ENCODE measurements at places on chromosomes 1 and 21.

- no peak for DNase-seq
Observed at GRCh38 chr1:167776616-167777268, 55.0 kb downstream of the MPZL1 start.

- no peak for DNase-seq
Observed at GRCh38 chr1:16122916-16123315, 33.0 kb downstream of the EPHA2 start.

GRCh38 chr1:231666220-231666936, 39.8 kb downstream of the DISC1 start:
- DNase-seq, result no peak

DNA sequence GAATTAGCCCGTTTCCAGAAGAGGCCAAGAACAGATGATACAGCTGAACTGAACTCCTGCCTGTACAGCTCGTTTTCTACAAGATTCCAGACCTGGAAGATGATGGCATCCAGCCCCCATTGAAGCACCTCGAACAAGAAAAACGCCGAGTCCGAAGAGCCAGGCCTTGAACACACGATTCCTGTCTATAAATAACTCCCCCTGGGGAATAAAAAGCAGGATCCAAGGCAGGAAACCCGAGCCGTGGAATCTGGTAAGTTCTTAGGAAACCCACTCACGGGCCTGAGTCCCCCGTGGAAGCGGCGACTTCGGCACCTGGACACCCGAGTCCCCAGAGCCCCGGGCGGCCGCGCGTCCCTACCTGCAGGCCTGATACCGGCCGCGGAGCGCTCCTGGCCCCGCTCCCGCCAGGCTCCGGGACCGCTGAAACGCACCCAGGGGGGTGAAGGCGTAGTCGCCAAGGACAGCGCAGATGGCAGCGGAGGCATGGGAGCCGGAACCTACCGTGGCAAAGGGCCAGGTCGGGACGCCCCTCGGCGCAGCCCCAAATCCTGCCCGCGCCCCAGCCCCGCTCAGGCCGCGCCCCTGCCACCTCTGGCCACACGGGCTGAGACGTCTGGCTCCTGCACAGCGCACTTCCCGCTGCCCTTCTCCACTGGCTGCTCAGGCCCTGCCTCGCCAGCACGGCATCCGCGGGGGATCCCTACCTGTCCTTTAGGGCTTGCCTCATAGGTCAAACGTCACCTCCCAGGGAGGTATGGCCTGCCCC, 14.0 kb upstream of the HLCS start:
- DNase-seq, result no peak

DNA sequence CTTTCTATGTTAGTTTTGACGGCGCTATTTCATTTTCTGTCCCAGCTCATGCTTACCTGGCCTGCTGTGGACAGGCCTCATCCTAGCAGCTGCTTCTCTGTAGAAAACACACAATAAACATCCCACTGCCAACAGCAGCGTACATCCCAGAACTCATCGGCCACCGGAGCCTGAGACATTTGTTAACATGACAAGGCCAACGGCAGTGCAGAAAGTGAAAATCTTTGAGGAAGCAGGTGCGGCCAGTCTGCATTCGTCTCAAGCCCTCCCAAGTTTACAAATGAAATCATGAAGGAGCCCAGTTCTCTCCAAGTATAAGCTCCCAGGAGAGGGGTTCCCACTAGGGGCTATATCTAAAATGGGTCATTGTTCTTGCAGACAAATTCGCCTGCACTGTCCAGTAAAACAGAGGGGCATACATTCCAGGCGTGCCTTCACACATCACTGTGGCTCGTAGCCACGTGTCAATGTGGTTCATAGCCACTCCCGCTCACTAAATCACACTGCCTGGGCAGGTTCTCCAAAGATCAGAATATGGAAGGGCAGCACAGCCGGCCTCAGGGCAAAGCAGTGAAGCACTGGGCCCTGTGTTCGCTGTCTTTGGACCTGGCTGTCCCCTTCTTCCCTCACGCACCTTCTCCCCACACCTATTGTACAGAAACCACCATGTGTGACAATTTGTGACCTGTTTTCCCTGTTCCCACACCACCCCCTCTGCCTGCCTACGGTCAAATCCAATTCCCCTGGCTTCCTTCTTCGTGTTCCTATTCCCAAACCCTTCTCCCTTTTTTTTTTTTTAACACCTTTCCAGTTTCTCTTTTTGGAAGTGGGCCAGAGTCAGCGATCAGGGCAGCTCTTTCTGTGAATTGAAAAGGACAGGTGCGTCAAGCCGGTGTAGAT, 27.0 kb upstream of the ABCG1 start:
- DNase-seq, result no peak

GRCh38 chr1:241485145-241485544, 34.4 kb downstream of the FH start:
- DNase-seq, result no peak

DNA sequence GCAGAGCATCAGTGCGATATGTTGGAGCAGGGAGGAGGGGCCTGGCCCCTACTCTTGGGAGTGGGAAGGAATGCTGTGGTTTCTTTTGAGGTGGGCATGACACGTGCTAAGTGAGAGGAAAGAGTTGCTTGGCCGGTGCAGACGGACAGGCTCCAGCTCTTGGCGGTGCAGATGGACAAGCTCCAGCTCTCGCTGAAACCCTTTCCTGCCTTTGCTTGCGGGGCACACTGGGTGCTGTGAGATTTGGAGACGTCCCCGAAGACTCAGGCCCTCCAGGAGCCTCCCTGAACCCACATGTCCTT, 15.9 kb downstream of the PDXK start:
- no peak for DNase-seq

DNA sequence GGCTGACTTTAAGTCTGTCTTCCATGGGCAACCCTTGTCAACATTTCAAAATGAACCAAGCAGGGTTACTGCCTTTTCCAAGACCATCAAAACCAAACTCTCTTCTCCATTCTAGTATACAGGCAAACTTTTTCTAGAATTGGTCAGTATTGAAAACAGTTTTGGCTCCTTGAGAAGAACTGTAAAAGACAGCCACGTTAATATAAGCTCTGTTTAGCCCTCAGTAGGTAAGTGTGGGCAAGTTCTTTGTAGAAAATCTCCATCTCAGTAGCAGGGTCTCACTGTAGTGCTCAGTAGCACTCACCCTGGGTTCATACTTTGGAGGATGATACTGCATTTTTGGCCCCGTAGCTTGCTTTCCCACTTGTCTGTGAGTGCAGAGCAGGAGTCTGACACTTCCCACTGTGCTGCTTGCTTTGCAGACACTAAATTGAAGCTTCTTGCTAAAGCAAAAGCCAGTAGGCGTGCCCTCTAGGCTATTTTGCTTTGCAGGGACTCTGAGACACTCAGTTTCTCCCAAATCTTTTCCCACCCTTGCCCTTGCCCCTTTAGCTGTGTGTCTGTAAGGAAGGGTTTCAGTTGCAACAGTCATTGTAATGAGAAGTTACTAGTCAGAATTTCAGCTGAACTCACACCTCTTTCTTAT, 34.3 kb upstream of the CACYBP start:
- DNase-seq, result no peak

DNA sequence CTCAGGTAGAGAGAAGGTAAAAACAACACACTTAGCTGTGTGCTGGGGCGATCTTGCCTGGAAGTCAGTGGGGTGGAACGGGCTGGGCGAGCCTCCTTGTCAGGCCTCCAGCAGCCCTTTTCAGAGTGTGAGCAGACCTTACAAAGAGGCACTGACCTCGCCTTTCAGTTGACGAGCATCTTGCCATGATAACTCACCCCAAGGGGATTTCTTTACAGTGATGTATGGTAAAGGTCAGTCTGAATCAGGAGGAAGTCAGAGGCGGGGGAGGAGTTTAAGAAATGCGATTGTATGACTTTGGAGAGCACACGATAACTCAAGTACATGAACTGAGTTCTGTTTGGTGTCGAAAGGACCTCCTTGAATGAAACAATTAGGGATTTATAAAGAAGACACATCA, 326.5 kb upstream of the PROX1 start:
- DNase-seq, result no peak

GRCh38 chr1:199837321-199837720, 190.2 kb upstream of the NR5A2 start:
- no peak for DNase-seq

DNA sequence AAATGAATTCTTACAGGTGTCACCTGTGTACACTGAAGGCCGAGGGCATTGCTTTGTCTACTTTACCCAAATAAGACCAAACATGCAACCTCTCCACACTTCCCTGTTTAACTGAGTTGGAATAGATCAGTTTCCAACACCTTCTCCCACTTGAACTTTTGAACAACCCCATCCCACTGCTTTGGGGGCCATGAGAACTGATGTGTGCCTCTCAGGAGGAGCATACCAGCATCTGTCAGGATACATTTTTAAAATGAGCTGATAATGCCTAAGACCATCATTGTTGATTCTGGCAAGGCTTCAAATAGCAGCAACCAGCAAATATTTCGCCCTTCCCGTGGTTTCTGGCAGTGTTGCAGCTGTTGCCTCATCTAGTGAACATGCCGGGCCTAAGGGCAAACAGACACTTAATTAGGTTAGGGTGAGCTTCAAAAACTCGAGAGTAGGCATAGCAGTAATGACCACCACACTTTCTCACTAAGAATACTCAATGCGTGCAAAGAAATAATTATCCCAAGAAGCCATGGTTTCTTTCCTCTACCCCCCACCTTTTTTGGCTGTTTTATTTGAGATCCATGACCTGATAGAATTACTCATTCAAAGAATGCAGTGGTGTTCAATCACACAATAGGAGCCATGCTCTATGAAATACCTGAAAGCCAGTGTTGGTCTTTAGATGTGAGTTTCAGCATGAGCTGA, 63.7 kb downstream of the MAP10 start:
- DNase-seq, result no peak

DNA sequence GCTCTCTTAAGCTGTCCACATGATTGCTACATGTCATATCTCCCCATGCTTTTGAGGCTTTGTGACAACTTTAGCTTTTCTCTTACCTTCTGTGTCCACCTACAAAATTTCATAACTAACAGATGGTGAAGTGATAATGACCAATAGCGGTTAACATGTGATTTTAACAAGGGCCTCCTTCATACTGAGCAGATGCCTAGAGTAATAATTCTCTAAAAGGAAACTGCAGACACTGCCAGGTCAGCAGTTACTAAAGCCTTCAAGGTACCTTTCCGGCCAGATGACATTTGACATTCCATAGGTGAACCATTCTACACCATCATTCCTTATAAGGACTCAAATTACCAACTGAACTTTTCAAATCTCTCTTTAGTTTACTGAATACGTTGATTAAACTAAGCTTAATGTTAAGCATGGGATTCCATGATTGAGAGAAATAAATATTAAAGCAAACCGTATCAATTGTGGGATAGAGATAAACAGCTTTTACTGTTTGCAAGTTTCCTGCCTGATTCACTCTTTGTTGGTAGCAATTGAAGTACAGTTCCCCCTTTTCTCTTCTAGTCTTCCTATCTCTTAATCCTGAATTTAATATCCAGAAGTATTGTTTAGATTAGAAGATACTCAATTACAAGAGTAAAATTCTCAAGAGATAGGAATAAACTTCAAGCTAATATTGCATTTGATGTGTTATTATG, 205.1 kb downstream of the PLA2G4A start:
- no peak for DNase-seq

GRCh38 chr1:5324883-5325282, 667.3 kb downstream of the NPHP4 start:
- DNase-seq, result no peak

- DNase-seq, result no peak
Observed at GRCh38 chr1:59952065-59952464, 25.5 kb upstream of the CYP2J2 start.

DNA sequence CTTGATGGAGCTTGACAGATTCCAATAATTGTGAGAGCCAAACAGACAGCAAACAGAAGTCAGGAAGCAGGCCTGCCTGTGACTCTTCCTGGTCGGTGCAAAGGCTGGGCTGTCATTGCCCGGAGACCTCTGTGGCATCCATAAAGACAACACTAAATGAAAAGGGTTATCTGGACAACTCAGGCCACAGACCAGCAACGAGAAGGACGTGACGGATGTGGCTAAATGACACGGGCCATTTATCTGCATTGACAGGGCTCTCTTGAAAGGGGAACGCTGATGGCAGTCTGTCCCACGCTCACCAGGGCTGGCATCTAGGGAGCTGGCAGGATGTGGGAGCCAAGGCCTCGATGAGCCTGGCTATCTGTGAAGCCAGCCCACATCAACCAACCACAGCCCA, 35.0 kb downstream of the HMGB4 start:
- no peak for DNase-seq

DNA sequence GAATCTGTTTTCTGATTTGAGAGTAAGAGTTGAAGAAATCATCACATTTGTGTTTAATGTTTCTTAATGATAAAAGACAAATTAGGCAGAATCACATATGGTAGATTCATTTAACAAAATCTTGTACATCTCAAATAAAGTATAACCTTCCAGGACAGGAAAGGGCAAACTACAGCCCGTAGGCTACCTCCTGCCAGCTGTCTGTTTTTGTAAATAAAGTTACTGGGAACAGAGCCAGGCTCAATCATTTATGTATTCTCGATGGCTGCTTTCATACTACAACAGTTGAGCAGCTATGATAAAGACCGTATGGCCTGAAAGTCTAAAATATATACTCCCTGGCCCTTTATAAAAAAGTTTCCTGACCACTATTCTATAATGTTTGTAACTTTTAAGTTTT, 204.1 kb downstream of the COL24A1 start:
- no peak for DNase-seq

GRCh38 chr1:21324368-21325141, 34.3 kb upstream of the ECE1 start:
- DNase-seq, result no peak

- DNase-seq, result no peak
Observed at GRCh38 chr1:1299686-1300351, 7.9 kb downstream of the ACAP3 start.

- no peak for DNase-seq
Observed at GRCh38 chr1:118958937-118959631, 29.1 kb downstream of the TBX15 start.

DNA sequence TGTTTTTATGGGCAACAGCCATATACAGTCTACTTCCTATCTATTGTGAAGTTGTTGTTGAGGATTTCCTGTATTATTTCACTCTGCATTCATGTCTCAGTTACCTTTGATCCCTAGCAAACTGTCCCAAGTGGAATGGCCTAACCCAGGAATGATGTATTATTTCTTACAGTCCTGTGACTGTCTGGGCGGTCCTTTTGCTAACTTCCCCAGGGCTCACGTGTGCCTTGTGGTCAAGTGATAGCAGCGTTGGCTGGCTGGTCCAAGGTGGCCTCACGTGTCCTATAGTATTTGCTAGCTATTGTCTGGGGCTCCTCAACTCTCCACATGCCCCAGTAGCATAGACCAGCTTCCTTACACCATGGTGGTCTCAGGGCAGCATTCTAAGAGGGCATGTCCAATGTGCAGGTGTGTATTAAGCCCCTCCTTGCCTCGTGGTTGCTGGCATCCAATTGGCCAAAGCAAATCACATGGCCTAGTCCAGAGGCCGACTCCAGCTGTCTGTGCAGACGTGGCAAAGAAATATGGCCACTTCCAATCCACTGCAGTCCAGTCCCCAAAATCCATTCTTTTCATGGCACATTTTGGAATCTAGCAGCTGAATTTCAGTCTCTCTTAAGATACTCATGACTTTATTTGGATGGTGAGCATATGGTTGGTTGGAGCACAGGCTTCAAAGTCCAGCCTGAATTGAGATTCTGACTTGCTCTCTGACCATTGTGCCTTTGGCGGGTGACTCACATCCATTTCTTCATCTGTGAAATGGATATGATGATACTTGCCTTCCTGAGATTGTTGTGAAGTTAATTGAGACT, 94.1 kb downstream of the GALNT2 start:
- DNase-seq, result no peak

Measured in cortex of kidney (tissue), 1 donor.